ENCODE measurements at places on chromosomes 16 and 17.

DNA sequence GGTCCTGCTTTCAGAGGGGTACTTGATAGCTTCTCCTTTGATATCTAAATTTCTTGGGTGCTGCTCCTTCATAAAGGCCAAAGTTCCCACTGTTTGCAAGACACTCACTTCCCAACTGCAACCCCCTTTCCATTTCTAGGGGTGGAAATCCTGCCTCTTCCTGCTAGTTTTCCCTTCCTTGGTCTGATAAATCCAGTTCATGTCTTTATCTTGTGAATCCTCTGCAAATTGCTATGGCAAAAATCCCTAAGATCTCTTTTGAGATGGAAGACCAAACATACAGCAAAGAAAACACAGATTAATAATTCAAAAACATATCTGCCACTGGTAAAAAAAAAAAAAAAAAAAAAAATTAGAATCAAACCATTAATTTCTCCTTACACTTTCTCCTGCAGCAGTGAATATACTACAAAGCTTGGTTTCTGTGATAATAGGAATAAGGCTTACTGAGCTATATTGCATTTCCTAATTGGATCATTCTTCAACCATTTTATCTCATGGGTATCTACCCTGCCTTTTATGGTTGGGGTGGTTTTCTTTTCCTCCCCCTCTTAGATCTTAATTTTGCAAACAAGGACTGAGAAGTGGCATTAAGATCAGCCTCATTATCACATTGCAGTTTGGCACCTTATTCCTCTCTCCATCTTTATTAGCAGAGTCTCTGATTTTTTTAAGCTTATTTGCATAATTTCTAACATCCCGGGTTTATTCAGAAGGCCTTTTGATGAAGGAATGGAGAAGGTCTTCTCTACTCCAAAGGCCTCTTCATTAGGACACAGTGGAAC lies 439.1 kb downstream of the XYLT1 start:
- no peak for DNase-seq

DNA sequence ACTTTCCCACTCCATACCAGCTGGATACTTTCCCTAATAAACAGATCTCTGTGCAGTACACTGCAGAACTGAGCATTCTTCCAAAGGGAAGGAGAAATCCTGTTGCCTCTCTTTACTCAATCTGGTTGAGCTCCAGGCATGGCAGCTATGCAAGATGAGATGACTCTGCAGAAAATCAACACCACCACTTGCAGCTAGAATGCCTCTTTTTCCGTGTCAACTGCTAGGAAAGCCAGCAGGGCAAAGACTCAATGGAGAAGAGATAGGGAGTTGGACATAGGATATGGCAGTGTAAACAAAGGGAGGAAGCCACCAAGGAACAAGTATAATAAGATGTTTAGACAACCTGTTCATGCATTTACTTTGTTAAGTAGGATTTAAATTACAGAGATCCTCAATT lies 40.4 kb upstream of the CORO6 start:
- DNase-seq: no peak

DNA sequence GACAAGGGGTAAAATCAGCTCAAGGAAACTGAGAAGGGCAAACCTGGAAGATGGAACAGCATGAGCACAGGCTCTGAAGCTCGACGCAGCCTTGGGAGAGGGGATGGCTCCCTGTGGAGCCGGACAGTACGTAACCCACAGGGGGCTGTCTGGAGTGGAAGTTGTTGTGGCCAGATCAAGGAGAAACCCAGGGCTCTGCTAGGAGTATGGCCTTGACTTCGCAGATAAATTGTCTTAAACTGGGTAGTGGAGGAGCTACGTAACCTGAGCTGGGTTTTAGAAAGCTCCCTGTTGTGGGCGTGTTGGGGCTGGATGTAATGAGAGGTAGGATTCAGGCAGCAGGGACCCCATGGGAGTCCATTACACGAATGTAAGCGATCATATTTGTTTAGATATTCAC lies 25.5 kb upstream of the AXIN2 start:
- no peak for DNase-seq

GRCh38 chr17:35046740-35047283 lies 16.7 kb downstream of the RFFL start:
- peak; percentile 50 for DNase-seq

DNA sequence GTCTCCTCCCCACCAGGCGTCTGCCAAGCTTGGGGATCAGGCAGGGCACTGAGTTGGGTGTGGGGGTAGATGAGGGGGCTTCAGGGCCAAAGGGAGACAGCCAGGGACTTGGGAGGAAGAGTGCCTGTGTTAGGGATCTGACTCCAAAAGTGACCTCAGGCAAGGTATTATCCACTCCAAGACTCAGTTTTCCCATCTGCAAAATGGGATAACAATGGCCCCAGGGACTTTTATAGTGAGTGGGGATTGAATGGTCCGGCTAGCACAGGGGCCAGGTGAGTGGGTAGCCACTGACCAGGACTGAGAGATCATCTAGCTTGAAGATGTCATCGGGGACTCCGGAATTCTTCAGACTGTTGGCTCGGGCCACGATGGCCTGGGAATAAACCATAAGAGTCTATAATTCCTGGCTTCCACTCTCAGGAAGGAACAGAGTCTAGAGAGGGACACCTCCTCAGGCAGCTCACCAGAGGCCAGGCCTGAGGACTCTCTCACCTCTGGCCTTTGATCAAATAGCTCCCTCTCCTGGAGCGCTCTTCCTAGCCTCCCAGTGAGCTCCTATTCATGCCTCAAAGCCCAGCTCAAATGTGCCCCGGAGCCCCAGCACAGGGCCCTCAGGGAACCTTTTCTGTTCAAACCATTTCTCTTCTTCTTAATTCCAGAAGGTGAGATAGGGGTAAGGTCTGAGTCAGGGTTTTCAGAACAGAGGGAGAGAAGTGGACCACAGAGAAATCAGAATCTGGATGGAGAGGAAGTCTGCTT lies 3.5 kb downstream of the FLII start:
- no peak for DNase-seq

GRCh38 chr17:39639566-39640458 lies 2.9 kb downstream of the STARD3 start:
- DNase-seq: no peak

DNA sequence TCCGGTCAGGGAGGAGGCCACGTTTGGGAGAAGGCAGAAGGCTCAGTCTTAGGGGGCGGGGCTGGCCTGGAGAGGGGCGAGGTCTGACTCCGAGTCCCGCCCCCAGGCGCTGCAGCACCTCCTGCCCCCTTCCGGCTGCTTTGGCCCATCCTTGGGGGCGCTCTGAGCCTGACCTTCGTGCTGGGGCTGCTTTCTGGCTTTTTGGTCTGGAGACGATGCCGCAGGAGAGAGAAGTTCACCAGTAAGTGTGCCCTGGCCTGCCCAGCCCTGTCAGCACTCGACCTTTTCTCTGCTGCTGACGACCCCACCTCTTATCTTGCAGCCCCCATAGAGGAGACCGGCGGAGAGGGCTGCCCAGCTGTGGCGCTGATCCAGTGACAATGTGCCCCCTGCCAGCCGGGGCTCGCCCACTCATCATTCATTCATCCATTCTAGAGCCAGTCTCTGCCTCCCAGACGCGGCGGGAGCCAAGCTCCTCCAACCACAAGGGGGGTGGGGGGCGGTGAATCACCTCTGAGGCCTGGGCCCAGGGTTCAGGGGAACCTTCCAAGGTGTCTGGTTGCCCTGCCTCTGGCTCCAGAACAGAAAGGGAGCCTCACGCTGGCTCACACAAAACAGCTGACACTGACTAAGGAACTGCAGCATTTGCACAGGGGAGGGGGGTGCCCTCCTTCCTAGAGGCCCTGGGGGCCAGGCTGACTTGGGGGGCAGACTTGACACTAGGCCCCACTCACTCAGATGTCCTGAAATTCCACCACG lies 1.5 kb downstream of the TNFRSF12A start:
- peak; percentile 51 for DNase-seq

- no peak for DNase-seq
Observed at GRCh38 chr16:23048164-23048563, 101.1 kb downstream of the USP31 start.

GRCh38 chr17:39626171-39627046 lies at the start of gene PPP1R1B:
Gene PPP1R1B (plus strand): TSS chr17:39626952. CDS start chr17:39627393, 441 bp downstream.
- no peak for DNase-seq

- no peak for DNase-seq
Observed at GRCh38 chr17:66262767-66263166, 33.6 kb upstream of the APOH start.

DNA sequence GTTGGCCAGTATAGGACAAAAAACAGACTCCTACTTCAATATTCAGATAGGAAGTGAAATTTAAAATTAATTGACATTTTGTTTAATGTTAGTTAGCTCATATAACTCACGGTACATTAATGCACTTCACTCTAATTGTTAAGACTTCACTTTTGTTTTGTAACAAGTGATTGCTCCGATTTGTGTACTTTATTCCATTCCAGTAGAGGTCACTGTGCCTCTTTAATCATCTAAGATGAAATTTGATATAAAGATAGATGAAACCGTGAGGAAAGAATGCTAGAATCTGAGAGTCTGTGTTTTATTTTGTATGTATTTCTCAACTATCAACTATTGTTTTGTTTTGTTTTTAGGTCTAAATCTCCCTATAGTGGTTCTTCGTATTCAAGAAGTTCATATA lies 29.0 kb downstream of the RBBP6 start:
- no peak for DNase-seq

- no peak for DNase-seq
Observed at GRCh38 chr17:80834893-80835275, 156.8 kb upstream of the CHMP6 start.

GRCh38 chr16:7976563-7976962 lies 613.7 kb downstream of the TMEM114 start:
- DNase-seq: no peak

GRCh38 chr17:64032081-64032480 lies 11.6 kb upstream of the ICAM2 start:
- no peak for DNase-seq

DNA sequence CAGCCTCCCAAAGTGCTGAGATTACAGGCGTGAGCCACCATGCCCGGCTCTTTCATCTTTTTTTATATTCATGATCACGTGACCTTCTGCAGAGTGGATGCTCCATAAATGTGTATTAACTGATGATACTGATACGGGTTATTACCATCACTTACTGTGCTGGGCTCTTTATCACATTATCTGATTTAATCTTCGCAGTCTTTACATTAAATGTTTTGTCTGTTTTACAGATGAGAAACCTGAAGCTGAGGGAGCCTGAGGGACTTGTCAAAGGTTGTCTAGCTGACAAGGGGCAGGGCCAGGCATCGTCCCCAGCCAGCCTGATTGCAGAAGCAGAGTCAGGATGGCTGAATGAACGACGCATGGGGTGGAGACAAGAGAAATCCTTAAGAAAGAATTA lies 104.4 kb downstream of the NTN1 start:
- DNase-seq: no peak

DNA sequence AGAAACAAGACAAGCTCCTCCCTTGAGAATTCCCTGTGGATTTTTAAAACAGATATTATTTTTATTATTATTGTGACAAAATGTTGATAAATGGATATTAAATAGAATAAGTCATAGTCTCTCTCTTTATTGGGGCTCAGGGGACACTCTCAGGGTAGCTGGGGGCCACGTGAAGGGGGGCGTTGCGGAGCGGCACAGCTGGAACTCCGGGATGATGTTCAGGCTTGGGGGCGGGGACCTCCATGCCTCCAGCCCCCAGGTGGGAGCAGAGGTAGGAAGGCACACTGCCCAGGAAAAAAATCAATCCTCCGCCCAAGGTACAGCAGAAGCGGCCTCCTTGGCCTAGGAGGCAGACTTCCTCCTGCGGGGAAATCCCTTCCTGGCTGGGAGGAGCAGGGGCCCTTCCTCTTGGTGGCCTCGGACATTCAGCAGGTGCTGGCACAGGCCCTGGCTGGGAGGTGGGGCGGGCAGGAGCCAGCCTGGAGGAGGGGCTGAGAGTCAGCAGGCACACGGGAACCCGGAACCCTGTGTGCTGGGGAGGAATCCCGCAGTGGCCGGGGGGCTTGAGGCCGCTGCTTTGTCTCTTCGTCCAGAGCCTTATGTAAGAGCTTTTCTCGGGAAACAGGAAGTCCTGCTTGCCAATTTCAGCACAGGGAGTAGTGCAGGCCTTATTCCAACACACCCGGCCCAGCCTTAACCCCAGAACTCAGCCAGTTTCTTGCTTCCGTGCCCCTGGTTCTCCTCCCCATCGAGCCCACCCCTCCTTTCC lies 591 bp upstream of the TNFSF13 start:
- peak; percentile 97 for DNase-seq
